ENCODE measurements at places on chromosomes 2 and 18.

DNA sequence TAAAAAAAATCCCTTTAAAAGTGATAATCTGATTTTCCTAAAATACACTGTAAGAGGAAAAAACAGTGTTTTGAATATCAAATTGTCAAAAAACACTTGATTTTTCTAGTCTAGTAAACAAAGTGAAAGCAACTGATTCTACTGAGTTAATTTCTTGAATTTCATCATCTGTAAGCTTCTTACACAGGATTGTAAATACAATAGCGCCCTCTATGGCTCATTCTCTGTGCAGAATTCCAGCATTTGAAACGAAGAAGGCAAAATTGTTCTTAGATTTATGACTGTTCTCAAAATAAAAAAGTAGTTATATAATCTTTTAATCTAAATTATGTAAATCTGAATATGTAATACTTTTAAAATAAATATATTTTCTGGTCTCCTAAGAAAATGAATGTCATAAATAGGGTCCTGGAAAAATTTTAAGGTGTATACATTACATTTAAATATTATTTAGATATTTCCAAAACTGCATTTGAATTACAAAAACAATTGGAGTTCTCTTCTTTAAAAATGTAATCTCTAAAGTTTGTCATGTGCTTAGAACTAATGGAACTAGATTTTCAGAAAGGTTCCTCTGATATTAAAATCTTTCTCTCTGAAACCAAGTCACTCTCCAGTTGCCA is 176.9 kb upstream of the MC4R start:
- DNase-seq: no peak

- DNase-seq: no peak
Observed at GRCh38 chr18:7224198-7224597, 6.7 kb upstream of the LRRC30 start.

DNA sequence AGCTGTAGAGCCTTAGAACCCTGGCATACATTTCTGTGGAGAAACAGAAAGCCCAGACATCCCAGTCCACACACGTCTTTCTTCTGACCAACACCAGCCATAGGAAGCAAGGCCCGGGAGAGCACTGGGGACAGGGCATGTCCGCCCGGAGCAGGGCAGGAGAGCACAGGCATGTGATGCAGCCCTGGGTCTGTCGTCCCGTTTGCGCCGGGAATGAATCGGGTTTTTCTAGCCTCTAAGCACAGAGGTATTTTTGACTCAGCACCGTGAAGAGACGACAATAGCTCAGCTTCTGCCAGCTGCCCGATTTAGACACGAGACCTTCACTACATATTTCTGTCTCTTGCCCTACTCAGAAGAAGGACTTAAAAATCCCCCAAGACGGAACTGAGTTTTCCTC is 7.3 kb upstream of the AMMECR1L start:
- no peak for DNase-seq

- DNase-seq: no peak
Observed at GRCh38 chr2:232097260-232097659, 135.7 kb downstream of the DIS3L2 start.

GRCh38 chr18:55096263-55096951 is 137.1 kb upstream of the CCDC68 start:
- no peak for DNase-seq

GRCh38 chr2:29942711-29943110 is 21.3 kb upstream of the ALK start:
- no peak for DNase-seq

DNA sequence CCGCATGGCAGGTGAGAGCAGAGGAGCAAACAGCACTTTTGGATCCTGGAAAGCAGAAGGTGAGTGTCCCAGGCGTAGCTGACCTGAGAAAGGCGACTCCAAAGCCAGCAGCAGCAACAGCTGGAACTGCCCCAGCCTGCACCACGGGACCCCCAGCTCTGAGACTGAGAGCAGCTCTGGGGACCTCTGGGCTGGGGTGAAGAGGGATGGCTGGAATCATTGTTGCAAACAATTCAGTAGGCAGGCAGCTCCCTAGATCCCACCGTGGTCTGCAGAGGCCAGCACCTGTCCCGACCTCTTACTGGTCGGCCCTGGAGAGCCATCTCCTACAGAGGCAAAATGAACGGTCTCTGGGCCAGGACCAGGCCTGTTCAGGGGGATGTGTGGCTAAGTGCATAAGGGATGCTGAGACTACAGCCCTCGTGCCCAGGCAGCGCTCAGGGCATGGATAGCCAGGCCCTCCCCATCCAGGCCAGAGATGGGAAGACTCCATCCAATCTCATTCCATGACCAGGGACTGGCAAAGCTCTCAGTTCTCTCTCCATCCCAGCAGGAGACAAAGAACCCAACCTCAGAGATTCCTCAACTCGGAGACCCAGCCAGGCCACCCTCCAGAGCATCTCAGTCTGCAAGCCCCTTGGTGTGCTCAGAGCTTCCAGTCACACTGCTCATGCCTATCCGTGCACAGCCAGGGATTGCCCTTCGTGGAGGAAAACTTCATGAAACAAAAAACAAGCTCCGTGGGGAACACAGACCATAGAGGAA is 38.2 kb upstream of the ALPP start:
- no peak for DNase-seq

- DNase-seq: no peak
Observed at GRCh38 chr2:241728000-241728399, 6.4 kb upstream of the D2HGDH start.

- no peak for DNase-seq
Observed at GRCh38 chr2:99864561-99865553, 277.5 kb downstream of the AFF3 start.

GRCh38 chr2:6064757-6065156 is 372.6 kb downstream of the SOX11 start:
- DNase-seq: no peak

All from CD4-positive, alpha-beta T cell treated with Interleukin-6 at 100 ng/mL for 8 hours (primary cell).